ENCODE measurements at places on chromosomes 12 and 14. TPM values are rescaled to one million over a fixed set of nuclear protein-coding genes. Genes with fewer than 3 reads are reported as not detected.
A peak's percentile ranks its signal among the peaks of the same experiment; 100 is the strongest.

GRCh38 chr14:90979515-90979914, 80.9 kb downstream of the RPS6KA5 start:
- no peak for DNase-seq
- H3K4me3 ChIP-seq, result no peak overlapping the region
- H3K27me3 ChIP-seq, result no peaks in the 10 kb centered on the region

- no peak for DNase-seq
- H3K27ac ChIP-seq, result no peak overlapping the region
- no peaks in the 10 kb centered on the region for H3K36me3 ChIP-seq
- H3K27me3 ChIP-seq, result no peaks in the 10 kb centered on the region
Observed at GRCh38 chr12:53770281-53770680, 18.5 kb upstream of the CISTR start.

LALBA gene
- total RNA-seq, result not detected

PRB2 gene
- not detected for total RNA-seq

DNA sequence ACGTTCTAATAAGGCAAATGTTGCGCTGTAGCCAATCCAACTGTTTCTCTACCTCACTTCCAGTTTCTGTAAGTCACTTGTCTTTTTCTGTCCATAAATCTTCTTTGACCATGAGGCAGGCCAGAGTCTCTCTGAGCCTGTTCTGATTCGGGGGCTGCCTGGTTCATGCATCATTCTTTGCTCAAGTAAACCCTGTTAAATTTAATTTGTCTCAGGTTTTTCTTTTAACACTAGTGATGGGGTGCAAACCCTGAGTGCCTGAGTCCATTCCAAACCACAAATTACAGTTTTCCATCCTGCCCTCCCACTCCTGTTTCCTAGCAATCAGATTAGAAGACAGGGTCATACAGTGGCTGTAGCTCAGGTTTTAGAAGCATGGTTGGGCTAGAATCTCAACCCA, 41.9 kb downstream of the VWF start:
- peak overlapping the region; percentile 39 for H3K27ac ChIP-seq
- H3K27me3 ChIP-seq, result no peaks in the 10 kb centered on the region
- H3K4me1 ChIP-seq, result peaks cover 7% of the 10 kb centered on the region
- H3K4me3 ChIP-seq, result no peak overlapping the region
- no peaks in the 10 kb centered on the region for H3K36me3 ChIP-seq
- DNase-seq, result no peak

DNA sequence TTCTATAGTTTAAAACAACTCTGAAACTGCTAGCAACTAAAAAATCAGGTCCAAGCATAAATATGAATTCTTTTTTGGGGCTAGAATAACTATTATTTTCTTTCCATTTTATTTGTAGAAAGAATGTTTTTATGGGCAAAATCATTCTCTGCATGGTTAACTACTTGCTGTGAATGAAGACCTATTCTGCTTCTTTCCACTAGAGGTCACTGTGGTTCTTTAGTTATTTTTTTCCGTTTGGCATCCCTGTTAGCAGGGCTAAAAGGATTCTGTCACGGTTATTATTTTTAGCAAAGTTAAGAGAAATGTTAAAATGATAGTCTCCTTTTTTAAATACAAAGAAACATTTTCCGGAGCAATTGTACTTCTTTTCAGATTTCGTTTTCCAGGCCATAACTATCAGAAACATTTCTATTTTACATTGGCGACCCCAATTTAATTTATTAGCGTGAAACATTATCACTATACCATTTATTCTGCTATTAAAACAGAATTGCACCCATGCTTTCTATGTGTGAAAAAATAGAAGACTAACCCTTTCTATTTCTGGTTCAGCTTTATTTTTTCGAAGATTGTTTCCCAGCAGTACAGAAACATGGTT, 404.8 kb downstream of the ATP23 start:
- no peak for DNase-seq
- no peaks in the 10 kb centered on the region for H3K27me3 ChIP-seq
- H3K27ac ChIP-seq, result no peak overlapping the region
- H3K4me3 ChIP-seq, result no peak overlapping the region
- H3K36me3 ChIP-seq, result no peaks in the 10 kb centered on the region

DNA sequence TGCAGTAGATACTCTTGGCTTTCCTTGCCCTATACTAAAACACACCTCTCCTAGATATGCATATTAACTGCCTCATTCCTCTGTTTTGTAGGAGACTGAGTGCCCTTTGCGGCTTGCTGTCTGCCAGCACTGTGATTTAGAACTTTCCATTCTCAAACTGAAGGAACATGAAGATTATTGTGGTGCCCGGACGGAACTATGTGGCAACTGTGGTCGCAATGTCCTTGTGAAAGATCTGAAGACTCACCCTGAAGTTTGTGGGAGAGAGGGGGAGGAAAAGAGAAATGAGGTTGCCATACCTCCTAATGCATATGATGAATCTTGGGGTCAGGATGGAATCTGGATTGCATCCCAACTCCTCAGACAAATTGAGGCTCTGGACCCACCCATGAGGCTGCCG, 15.4 kb downstream of the TRAFD1 start:
- no peaks in the 10 kb centered on the region for H3K27me3 ChIP-seq
- no peaks in the 10 kb centered on the region for H3K36me3 ChIP-seq
- H3K4me3 ChIP-seq, result no peak overlapping the region
- no peaks in the 10 kb centered on the region for H3K4me1 ChIP-seq
- no peak for DNase-seq
- no peak overlapping the region for H3K27ac ChIP-seq

PLEKHD1 gene
- not detected for total RNA-seq

DNA sequence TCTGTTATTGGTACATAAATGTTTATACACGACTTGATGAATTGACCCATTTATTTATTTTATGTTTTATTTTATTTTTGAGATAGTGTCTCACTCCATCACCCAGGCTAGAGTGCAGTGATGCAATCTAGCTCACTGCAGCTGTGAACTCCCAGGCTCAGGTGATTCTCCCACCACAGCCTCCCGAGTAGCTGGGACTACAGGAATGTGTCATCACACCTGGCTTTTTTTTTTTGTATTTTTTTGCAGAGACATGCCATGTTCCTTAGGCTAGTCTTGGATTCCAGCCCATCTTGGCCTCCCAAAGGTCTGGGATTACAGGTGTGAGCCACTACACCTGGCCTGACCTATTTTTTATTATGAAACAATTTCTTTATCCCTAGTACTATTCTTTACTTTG, 355.0 kb upstream of the PRICKLE1 start:
- no peak overlapping the region for H3K27ac ChIP-seq
- no peaks in the 10 kb centered on the region for H3K4me1 ChIP-seq
- no peaks in the 10 kb centered on the region for H3K36me3 ChIP-seq
- no peak overlapping the region for H3K4me3 ChIP-seq
- H3K27me3 ChIP-seq, result no peaks in the 10 kb centered on the region

Measured in uterus (tissue), 4 donors.